Activated naive CD8-positive, alpha-beta T cell treated with anti-CD3 and anti-CD28 coated beads, Interleukin-2, amount 10 ng/mL, durations not matched to agents 7 days and 5 days (primary cell): ENCODE measurements at places on chromosomes 16 and 17. TPM values are rescaled to one million over a fixed set of nuclear protein-coding genes. Genes with fewer than 3 reads are reported as not detected.

- no peaks in the 10 kb centered on the region for H3K27me3 ChIP-seq
- H3K4me1 ChIP-seq, result no peaks in the 10 kb centered on the region
- no peak overlapping the region for H3K4me3 ChIP-seq
- H3K36me3 ChIP-seq, result no peaks in the 10 kb centered on the region
Observed at GRCh38 chr17:71527311-71527710, 593.5 kb upstream of the SOX9 start.

DNA sequence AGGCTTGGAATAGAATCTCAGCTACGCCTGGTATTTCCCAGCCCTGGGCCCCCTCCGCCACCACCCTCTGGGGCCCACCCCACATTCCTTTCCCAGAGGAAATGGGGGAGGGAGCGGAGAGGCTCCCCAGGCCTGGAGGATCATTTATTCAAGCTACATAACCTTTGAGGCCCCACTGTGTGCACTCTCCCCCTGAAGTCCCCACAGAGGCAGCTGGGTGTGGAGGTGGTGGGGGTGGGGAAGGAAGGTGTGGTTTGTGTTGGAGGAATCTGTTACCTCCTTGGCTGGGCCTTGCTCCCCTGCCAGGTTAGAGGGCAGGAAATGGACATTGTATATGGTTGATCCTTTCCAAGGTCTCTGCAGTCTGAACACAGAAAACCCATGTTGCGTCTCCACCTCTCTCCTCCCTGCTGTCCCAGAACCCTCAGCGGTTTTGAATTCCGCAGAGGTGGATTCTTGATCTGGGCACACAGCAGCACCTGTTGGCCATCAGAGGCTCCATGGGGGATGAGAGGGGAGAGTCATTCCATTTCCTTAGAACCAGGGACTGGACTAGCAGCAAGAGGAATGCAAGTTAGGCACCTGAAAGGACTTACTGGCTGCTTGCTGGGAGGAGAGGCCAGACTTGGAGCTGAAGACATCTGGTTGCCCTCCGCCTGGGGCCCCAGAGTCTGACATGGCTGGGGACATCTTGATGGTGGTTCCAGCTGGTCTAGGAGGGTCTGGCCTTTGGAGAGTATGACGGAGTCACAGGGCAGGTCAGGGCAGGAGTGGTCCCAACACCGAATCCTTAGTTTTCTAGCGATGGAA lies 23.0 kb downstream of the ARHGAP23 start:
- DNase-seq, result no peak
- H3K4me1 ChIP-seq, result peaks cover 12% of the 10 kb centered on the region
- no peaks in the 10 kb centered on the region for H3K36me3 ChIP-seq
- H3K27me3 ChIP-seq, result peaks cover 33% of the 10 kb centered on the region
- no peak overlapping the region for H3K4me3 ChIP-seq

DNA sequence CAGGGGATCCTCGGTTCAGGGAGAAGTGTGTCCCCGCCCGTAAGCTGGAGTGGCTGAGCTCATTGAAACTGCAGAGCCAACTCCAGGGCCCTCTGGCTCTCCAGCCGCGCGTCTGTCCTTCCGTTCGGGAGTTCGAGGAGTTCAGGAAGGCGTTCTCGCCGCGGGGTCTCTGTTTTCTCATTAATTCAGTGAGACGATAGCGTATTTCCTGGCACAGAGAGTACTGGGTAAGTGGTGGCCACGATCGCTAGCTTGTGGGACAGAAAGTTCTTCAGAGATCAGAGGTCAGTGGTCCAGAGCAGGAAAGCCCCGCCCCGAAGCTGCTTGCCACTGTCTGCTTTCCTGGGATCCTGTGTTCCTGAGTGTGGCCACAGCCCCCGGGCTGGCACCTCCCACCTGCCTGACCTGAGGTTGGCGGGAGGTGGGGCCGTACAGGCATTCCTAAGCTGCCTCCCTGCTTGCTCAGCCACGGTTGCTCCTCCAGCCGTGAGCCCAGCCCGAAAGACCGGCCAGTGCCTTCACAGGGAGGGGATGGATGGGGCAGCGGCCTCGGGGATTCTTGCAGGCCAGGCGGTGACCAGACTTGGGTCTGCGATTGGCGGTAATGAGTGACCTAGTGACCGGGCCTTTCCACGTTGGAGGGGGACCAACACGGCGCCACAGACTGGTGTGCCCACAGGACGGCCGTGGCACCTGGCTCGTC lies 8.9 kb downstream of the BAIAP2 start:
- H3K27me3 ChIP-seq, result no peaks in the 10 kb centered on the region
- H3K36me3 ChIP-seq, result no peaks in the 10 kb centered on the region
- no peak overlapping the region for H3K4me3 ChIP-seq
- no peaks in the 10 kb centered on the region for H3K4me1 ChIP-seq
- no peak overlapping the region for H3K27ac ChIP-seq

DNA sequence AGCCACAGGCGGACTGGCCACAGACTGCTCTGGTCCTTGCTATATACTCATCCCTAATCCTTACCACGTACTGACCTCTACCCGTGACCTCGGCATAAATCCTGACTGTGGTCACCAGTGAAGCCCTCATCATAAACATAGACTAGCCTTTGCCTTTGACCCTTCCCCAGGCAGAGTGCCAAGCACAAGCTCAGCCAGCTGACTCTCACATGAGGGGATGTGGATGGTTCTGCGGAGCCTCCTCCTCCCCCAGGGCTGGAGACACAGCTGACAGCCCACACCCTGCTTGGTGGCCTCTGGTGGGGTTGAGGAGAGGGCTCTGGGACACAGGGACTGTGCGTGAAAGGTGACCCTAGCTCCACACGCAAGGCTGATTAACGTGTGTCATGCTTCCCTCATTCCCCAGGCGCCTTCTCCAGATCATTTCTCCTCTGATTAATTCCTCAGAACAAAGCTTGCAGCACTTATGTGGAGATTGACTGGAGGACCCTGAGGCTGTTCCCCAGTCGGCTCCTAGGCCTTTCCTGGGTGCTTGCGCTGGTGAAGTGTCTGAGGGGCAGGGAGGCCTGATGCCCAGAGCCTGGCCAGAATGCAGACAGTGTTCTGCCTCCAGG lies 241.5 kb upstream of the NLRP1 start:
- H3K27me3 ChIP-seq, result peaks cover 15% of the 10 kb centered on the region
- DNase-seq, result no peak
- no peak overlapping the region for H3K4me3 ChIP-seq

OTOA gene
- total RNA-seq, result 0.14 TPM
